ENCODE measurements at places on chromosomes 2 and 18.

DNA sequence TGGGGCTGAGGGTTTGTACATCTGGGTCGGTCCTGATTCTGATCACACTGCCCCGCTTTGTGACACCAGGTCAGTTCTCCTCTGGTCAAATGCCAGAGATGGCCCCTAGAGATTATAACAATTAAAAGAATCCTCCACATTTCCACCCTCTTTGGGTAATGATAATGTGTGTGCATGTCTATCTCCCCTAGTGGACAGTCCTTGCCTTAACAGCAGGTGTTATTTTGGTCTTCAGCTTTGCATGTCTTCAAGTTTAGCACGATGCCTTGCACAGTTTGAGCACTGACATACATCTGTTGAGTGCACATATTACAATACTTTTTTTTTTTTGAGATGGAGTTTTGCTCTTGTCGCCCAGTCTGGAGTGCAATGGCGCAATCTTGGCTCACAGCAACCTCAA is 25.7 kb upstream of the COX7A2L start:
- DNase-seq, result no peak

DNA sequence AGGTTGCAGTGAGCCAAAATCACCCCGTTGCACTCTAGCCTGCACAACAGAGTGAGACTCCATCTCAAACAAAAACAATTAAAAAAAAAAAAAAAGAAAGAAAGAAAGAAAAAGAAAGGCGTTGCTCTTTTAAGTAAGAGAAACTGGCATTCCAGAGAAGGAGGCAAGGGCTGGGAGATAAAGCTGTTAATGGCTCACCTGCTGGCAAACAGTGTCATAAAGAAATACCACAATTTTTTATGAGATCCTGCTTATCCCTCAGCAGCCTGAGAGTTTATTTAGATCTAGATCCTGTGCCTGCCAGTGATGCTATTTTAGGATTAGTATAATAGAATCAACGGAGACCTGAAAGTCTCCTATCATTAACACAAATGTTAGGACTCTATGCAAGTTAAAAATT is 16.3 kb downstream of the SLC19A3 start:
- DNase-seq, result no peak

GRCh38 chr2:42331569-42332284 is 29.3 kb downstream of the COX7A2L start:
- DNase-seq, result no peak

GRCh38 chr2:238456970-238457926 is 30.5 kb downstream of the ASB1 start:
- DNase-seq, result no peak

DNA sequence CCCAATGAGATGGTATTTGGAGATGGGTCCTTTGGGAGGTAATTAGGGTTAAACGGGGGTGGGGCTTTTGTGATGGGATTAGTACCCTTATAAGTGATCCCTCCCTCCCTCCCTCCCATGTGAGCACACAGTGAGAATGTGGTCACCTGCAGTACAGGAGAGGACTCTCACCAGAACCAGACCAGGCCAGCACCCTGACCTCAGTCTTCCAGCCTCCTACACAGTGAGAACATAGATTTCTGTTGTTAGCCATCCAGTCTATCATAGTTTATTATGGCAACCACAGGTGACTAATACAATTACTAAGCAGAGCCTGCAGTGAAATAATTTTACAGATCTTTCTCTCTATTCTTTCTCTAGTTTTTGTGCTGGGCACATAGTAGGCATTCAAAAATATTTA is 137.7 kb upstream of the PKDCC start:
- DNase-seq, result no peak

- no peak for DNase-seq
These were observed 3.8 kb downstream of the COA5 start for GRCh38 chr2:98604547-98604946.

- no peak for DNase-seq
These were observed 41.1 kb upstream of the NPAS2 start for GRCh38 chr2:100778637-100779450.

DNA sequence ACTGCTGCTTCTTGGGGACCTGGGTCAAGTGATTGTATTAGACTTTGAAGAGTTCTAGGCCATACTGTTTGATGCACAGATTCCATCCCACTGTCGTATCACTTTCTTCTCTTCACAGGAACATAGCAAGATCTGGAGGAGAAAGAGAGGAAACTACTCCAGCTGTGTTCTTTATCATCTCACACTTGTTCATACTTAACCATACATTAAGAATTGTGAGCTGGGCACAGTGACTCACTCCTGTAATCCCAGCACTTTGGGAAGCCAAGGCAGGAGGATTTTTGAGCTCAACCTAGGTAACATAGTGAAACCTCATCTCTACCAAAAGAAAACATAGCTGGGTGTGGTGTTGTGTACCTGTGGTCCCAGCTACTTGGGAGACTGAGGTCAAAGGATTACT is 111.7 kb downstream of the PARD3B start:
- no peak for DNase-seq

DNA sequence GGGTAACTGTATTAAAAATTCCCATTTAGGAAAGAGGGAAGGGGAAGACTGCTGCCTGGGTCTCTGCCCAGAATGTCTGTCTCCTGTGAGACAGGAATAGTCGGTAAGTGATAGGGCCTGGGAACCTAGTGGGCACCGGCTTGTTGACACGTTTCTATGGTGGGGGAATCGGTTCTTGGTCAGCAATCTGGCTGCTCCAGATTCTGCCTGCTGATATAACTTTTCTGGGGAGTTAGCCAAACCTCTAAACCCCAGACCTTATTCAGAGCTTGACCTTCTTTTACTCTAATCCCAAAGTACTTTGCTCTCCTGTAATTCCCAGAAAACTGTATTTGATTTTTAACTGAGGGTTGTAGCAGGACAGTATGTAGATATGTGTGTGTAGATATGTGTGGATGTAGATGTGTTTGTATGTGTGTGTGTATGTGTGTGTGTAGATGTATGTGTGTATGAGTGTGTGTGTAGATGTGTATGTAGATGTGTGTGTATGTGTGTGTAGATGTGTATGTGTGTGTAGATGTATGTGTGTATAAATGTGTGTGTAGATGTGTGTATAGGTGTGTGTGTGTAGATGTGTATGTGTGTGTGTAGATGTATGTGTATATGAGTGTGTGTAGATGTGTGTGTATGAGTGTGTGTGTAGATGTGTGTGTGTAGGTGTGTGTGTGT is 61.8 kb upstream of the TXNDC2 start:
- no peak for DNase-seq

DNA sequence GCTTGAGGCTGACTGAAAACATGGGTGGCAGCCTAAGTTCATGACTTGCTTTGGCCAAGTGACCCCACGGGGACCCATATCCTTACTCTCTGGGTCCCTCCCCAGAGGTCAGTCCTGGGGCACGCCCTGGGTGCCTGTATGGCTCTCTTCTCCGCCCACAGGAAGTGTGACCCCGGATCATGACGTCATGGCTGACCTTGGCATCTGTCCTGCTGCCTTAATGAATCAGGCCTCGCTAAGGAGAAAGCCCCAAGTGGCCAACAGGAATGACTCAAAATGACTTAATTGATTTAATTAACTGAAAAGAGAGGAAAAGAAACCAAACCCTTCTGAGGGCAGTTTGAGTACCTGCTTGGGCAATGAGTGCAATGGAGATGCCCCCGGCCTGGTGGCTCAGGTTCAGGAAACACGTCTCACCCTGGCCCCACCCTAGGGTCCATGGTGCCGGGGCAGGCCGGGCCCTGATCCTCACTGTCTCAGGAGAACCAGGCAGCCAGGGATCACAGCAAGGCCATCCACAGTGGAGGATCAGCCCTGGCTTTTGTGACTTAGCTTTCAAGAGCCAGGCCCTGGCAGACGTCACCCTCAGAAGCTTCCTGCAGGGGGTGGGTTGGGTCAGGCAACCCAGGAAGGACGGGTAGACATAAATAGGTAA is 112.0 kb downstream of the CYP26B1 start:
- DNase-seq, result no peak

- no peak for DNase-seq
These were observed 478.7 kb upstream of the TCF4 start for GRCh38 chr18:56066524-56067213.

GRCh38 chr18:74790451-74790850 is 192.8 kb downstream of the ZNF407 start:
- no peak for DNase-seq

- DNase-seq, result no peak
These were observed 146.6 kb upstream of the OTOS start for GRCh38 chr2:240287011-240287410.

DNA sequence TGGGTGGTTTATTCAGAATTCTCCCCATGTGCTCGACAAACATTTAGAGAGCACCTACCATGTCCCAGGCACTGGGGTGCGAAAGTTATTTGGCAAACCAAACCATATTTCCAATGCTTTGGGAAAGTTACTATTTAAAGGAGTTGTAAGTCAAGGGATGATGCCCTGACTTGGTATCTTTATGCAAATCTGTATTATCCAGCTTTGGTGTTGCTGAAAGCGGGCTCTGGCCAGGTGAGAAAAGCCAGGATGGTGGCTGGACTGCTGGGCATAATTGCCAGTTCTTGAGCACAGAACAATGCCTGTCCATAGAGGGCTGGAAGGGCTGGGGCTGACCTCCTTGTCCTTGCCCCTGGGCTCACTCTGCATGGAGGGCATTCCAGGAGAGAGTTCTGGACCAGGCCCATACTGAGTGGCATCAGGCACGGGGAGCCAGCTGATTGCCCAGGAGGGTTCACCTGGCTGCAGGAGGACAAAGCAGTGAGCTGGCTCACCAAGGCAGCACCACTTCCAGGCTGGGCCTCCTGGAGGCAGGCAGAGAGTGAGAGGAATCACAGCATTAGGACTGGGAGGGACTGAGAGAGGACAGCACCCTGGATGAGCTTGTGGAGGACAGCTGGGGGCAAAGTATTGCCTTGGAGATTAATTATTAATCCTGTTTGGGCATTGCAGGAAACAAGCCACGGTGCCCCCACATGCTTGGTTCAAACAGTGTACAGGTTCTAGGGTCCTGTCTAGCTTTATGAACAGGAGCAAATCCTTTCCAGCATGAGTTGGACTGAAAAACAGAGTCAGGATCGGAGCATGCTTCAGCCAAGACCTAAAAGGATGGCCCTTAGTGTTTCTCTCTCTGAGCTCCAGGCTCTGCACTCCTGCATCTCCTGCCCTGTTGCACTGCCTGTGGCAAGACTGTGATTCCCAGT is 7.1 kb downstream of the KHK start:
- no peak for DNase-seq

DNA sequence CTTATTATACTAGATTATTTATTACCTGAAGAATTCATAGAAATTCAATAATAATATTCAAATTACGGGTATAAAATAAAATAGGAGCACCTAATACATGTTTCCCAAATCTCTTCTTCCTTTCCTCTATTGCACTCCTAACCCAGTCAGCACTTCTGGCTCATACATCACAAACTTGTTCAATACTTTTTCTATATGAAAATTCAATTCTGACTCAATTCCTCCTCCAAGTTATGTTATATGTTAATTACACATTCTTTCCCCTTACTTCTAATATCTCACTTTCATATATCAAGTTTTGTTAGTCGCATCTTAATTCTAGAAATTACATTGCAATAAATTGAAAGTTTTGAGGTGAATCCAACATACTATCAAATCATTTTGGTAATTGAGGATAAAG is 17.9 kb upstream of the COL3A1 start:
- no peak for DNase-seq

GRCh38 chr18:11497585-11497984 is 111.8 kb upstream of the SLC35G4 start:
- DNase-seq, result no peak

DNA sequence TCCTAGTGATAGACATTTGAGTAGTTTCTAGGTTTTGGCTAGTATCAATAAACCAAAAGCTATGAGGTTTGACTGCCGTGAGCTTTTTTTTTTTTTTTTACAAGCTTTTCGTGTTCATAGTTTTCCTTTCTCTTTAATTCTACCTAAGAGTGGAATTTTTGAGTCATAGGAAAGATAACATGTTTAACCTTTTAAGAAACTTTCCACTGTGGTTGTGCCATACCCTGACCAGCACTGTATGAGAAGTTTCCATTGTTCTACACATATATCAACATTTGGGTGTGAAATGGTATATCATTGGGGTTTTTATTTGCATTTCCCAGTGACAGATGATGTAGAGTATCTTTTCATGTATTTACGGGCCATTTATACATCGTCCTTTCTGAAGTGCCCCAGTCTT is 31.7 kb downstream of the UBE2F start:
- peak; percentile 21 for DNase-seq

- DNase-seq, result no peak
These were observed 103.0 kb upstream of the NRP2 start for GRCh38 chr2:205579335-205579734.

GRCh38 chr18:31268985-31269406 is 49.0 kb upstream of the DSG1 start:
- DNase-seq, result no peak

- no peak for DNase-seq
These were observed 35.6 kb downstream of the COA5 start for GRCh38 chr2:98572676-98573075.

DNA sequence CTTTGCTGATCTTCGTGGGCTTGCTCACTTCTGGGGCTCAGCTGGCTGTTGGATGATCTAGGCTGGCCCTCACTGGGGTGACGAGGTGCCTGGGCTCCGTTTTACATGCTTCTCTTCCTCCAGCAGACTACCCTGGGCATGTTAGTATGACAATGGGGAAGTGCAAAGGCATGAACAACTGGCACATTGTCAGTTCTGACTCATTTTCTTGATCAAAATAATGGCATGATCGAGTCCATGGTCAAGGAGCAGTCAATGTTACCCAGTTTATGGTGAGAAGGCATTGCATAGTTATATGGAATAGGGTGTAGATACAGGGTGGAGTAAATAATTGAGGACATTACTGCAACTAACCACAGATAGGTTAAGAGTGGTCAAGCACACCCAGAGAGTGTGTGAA is 10.0 kb upstream of the UPP2 start:
- no peak for DNase-seq

- no peak for DNase-seq
These were observed 39.0 kb downstream of the RALB start for GRCh38 chr2:120291401-120292311.

DNA sequence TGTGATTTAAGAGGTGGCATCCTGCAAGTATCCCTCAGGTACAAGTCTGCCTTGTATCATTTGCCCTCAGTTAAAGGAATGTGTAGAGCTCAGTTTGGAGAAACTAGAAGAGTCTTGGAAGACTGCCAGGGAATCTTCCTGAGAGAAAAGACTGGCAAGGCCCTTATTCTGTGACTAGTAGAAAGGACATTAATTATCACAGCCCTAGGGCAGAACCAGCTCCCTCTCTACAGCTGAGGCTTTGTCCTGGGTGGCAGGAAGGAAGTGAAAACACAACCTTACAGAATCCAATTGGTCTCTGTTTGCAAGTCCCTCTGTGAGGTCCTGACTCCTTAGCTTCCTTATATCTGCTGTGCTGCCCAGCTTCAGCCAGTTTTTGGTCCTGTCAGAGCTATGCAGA is 385.9 kb upstream of the CYRIA start:
- DNase-seq, result no peak

GRCh38 chr2:32377928-32378327 is 21.1 kb downstream of the BIRC6 start:
- no peak for DNase-seq

- DNase-seq, result no peak
These were observed 24.8 kb upstream of the STK39 start for GRCh38 chr2:168272225-168272624.

All from stimulated activated CD8-positive, alpha-beta memory T cell treated with anti-CD3 and anti-CD28 coated beads, Interleukin-15, amount 100 ng/mL, for 4 hours (primary cell).